Type B pancreatic cell (in vitro differentiated cells): ENCODE measurements at places on chromosomes 12 and 14.

- DNase-seq: no peak
Measured at GRCh38 chr12:119868992-119869391, 8.1 kb downstream of the CIT start.

- DNase-seq: no peak
Measured at GRCh38 chr12:10196210-10196609, 16.5 kb upstream of the GABARAPL1 start.

- no peak for DNase-seq
Measured at GRCh38 chr12:6062757-6063735, 61.4 kb downstream of the VWF start.

- DNase-seq: no peak
Measured at GRCh38 chr12:80716696-80717469, at the start of gene MYF5. TSS of gene MYF5 (plus strand) at chr12:80716912. CDS start at chr12:80717064, 152 bp downstream.
